ENCODE measurements at places on chromosomes 2 and 18.

DNA sequence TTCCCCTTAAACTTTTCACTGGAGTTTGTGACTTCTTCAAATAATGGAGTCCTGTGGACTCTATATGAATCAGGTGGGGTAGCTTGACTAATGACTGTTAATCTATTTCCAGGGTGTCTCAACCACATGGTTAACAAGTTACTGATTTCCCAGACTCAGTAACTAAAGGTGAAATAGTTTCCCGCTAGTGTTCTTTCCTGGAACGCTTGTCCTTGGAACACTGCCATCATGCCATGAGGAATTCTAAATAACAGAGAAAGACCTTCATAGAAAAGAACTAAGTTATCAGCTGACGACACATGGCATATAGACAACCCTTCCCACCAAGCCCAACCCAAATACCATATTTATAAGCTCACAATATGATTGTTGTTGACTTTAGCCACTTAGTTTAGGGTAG is 1027.9 kb upstream of the FAM98A start:
- DNase-seq, result no peak

DNA sequence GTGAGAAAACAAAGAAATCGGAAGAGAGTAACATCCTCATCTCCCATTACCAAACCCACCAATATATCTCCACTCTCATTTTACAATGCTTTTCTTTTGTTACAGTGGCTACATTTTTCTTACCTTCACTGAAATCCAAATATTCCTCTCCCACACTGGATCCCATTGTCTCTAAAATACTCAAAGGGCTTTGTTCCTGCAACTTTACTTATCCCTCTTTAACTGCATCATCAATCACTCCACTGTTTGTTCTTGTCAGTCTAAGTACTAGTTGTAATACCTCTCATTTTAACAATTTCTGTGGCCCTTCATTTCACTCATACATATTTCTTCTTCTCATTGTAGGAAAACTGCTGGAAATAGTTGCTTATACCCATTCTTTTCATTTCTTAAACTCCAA is 464.2 kb upstream of the PIK3C3 start:
- no peak for DNase-seq

GRCh38 chr2:188272121-188272520 is 19.6 kb upstream of the GULP1 start:
- DNase-seq, result no peak

DNA sequence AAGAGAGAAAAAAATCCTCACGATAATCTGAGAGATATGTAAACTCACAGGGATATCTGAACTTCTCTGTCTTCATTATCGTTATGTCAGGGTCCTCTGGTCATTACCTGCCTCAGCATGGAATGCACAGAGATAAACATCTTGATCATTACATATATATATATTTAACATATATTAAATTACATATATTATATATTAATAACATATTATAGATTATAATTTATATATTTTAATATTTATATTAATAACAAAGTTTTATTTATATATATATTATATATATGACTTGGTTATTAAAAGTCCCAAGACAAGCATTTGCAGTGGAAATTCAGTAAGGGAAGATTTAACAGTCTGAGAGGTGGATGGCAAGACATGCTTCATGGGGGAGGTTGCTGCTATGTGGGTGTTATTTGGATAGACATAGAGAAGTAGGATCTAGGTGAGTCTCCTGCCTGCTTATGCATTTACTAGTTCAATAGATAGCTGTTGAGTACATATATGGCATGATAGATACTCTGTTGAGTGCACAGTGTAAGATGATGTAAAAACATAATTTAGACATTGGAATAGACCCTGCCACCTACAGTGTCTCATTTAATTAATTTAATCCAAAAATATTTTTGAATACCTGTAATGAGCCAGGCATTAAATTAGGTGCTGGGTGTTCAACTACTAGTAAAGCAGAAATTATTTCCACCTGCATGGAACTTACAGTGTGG is 255.2 kb downstream of the RAD51AP2 start:
- no peak for DNase-seq

- DNase-seq, result no peak
These were observed 4.3 kb upstream of the G6PC2 start for GRCh38 chr2:168896783-168897182.

DNA sequence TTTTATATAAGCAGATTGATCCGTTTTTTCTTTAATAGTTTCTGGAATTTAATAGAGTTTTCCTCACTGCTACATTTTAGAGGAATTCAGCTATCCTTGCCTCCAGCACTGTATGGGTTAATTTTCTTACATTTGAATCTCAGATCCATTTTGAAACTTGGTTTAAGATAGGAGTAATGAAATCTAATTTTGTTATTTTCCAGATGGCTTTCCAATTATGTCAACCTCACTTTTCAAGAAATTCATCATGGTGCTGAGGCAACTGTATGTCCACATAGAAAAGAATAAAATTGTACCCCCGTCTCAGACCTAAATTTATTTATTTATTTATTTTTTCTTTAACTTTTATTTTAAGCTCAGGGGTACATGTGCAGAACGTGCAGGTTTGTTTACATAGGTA is 105.1 kb downstream of the EPB41L5 start:
- DNase-seq, result no peak

DNA sequence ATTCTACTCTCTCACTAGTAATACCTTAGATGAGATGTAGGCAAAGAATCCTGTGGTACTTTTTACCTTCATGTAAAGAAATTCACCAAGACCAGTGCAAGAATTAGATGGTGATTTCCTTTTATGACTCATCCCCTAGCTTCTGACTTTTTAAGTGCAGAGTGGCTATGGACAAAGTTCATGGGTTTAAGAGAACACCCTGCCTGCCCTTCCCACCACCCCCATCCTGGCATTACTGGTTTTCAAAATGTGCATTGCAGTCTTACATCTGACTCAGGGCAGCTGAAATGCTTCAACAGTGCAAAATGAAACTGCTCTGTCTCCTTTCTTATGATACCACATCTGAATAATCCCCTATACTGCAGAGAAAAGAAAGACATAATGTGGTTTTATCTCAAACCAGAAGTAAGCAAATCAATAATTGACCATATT is 22.6 kb downstream of the MAIP1 start:
- DNase-seq, result no peak

DNA sequence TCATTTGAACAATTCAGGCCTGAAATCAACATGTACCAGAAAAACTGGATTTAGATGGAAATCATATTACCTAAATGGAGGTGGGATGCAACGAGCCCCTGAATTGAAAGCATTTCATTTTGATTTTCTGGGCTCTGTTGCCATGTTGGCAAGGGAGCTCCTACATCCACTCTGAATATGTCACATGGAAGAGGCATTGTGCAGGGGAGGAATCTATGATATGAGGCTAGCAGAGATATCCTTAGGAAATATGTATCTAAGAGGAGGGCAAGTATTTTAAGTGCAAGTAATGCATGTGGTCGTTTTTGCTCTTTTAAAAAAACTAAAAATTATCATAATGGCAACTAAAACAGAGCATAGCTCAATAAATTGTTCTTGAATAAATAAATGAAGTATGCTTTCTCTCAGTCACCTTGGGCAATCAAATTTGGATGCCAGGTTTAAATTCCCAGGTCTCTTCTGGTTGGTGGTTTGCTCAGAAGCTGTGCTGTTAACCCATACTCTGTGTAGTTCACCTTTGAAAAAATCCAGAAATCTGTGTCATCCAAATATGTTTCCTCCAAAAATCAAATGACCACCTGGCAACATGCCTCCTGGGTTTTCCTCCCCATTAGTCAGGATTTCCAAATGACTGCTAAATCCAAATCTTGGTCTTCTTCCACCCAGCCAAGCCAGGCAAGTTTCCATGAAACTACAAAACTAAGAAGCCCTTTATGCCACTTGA is 6.5 kb upstream of the LGALSL start:
- no peak for DNase-seq

GRCh38 chr2:65077898-65078297 is 21.7 kb downstream of the CEP68 start:
- DNase-seq, result no peak

GRCh38 chr18:47490882-47491281 is 239.4 kb upstream of the SKOR2 start:
- no peak for DNase-seq

DNA sequence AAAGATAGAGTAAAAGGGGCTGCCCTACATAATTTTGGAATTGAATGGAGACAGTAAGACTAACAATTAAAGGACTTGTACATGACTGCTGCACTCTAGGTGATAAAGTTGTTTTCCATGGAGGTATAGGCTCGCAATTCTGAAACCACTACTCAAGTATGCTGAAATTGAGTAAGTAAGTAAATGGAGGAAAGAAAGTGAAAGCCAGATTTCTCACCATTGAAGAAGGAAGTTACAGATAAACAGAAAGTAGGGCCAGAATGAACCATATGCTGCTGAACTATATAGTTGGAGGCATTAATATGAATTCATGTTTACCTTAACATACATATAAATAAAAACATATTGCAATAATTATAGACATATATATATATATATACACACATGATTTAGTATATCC is 225.7 kb upstream of the ST6GAL2 start:
- no peak for DNase-seq

GRCh38 chr2:179376881-179377280 is 112.2 kb upstream of the SESTD1 start:
- no peak for DNase-seq

DNA sequence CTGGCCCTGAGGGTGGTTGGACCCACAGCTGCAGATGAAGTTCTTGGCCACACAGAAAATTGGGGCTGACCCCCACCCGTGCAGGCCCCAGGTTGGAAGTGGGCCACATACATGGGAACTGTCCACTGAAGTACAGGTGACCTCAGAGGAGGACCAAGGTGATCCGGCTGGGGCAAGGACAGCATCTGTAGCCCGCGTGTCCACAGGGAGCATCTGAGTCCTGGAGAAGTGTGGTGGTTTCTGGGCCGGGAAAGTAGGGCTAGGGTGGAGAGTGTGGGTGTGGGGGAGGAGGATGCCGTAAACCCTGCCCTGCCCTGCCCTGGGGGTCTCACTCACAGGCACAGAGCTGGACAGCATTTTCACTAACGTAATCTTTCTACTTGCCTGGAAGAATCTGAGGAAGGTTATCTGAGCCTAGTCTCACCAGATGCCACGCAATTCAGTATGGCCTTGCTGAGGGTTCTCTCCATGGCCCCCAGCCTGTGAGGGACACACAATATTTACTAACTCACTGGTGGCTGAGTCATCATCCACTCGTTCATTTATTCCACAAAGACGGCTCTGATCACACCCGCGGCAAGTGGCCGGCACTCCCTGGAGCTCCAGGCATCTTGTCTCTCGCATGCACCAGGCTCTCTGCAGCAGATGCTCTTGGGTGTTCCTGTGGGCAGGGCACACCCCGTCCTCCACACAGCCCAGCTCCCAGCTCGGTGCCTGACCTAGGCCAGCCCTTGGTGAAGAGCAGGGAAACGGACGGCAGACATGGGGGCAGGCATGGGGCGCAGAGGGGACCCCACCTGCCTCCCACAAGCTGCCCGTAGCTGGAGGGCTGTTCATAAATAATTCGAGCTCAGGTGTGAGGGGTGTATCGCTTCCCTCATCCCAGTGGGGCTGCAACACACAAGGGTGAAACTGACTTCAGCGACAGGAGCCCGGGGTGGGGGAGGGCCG is 51.2 kb downstream of the INHBB start:
- no peak for DNase-seq

- DNase-seq, result no peak
These were observed 271.3 kb downstream of the CYRIA start for GRCh38 chr2:16394072-16394985.

- DNase-seq, result no peak
These were observed 122.8 kb downstream of the OSBPL1A start for GRCh38 chr18:24274837-24275236.

GRCh38 chr2:225052703-225053102 is 10.4 kb upstream of the DOCK10 start:
- no peak for DNase-seq

Measured in activated CD4-positive, CD25-positive, alpha-beta regulatory T cell (primary cell).